ENCODE measurements at places on chromosomes 1 and 21. TPM values are rescaled to one million over a fixed set of nuclear protein-coding genes. Genes with fewer than 3 reads are reported as not detected.

DNAJC28 gene
- 1.8 TPM for total RNA-seq

TRIM17 gene
- not detected for total RNA-seq

COL9A2 gene
- total RNA-seq: 0.12 TPM

VAMP3 gene
- total RNA-seq: 205 TPM

DTL gene
- total RNA-seq: 8.0 TPM

KCNJ9 gene
- not detected for total RNA-seq

QSOX1 gene
- total RNA-seq: 223 TPM

NUDT4B gene
- total RNA-seq: 46.7 TPM

LENEP gene
- total RNA-seq: not detected

SNX7 gene
- total RNA-seq: 35.6 TPM

IL19 gene
- not detected for total RNA-seq

LORICRIN gene
- not detected for total RNA-seq

GJA4 gene
- total RNA-seq: 62.1 TPM

MYOG gene
- total RNA-seq: not detected

TTC22 gene
- not detected for total RNA-seq

TGFB2 gene
- total RNA-seq: 48.7 TPM

NTRK1 gene
- total RNA-seq: not detected

CD1E gene
- not detected for total RNA-seq

KRTAP7-1 gene
- total RNA-seq: not detected

LPAR3 gene
- not detected for total RNA-seq

SPRR5 gene
- not detected for total RNA-seq

TMEM82 gene
- not detected for total RNA-seq

TDRD5 gene
- total RNA-seq: not detected

PROK1 gene
- total RNA-seq: not detected

DMBX1 gene
- total RNA-seq: not detected

AMY1A gene
- total RNA-seq: not detected

S100A14 gene
- total RNA-seq: not detected

C1orf21 gene
- total RNA-seq: 28.1 TPM

Measured in glomerular endothelial cell (primary cell).